Fibroblast of skin of back (primary cell): ENCODE measurements at places on chromosomes 7 and 10.

DNA sequence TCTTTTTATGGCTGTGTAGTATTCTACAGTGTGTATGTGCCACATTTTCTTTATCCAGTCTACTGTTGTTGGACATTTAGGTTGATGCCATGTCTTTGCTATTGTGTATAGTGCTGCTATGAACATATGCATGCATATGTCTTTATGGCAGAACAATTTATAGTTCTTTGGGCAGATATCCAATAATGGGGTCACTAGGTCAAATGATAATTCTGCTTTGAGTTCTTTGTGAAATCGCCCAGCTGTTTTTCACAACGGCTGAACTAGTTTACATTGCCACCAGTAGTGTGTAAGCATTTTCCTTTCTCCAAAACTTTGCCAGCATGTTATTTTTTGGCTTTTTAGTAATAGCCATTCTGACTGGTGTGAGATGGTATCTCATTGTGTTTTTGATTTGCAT lies 214.8 kb upstream of the TMEM229A start:
- no peak for DNase-seq

- DNase-seq: no peak
Measured at GRCh38 chr7:14504134-14504533, 398.4 kb downstream of the DGKB start.

DNA sequence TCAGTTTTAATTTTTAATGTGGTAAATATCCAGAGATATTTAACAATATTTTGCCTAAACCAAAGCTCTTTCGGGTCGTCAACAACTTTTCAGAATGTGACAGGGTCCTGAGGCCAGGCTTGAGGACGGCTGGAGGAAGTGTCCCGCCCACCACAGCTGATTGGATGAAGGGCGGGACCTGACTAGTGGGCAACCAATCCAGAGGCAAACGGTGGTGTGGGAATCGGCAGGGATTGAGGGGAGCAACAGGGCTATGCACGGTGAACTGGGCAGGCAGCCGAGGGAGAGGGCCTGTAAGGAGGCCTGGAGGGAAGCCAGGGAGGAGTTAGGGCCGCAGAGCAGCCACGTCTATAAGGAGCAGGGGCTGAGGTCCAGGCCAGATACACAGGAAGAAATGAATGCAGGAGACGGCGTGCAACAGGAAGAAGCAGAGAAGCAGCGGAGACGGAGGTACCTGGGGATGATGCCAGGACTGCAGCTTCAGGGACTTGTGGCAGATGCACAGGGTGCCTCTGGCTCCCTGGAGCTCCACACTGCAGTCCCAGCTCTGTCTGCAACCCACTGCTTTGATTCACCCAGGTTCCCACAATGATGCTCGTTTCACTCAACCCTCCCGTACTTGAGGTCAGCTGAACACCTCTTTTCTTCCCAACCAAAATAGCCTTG lies 46.1 kb upstream of the ZMIZ1 start:
- DNase-seq: peak; percentile 10

- no peak for DNase-seq
Measured at GRCh38 chr7:36923185-36923584, 198.9 kb upstream of the AOAH start.

DNA sequence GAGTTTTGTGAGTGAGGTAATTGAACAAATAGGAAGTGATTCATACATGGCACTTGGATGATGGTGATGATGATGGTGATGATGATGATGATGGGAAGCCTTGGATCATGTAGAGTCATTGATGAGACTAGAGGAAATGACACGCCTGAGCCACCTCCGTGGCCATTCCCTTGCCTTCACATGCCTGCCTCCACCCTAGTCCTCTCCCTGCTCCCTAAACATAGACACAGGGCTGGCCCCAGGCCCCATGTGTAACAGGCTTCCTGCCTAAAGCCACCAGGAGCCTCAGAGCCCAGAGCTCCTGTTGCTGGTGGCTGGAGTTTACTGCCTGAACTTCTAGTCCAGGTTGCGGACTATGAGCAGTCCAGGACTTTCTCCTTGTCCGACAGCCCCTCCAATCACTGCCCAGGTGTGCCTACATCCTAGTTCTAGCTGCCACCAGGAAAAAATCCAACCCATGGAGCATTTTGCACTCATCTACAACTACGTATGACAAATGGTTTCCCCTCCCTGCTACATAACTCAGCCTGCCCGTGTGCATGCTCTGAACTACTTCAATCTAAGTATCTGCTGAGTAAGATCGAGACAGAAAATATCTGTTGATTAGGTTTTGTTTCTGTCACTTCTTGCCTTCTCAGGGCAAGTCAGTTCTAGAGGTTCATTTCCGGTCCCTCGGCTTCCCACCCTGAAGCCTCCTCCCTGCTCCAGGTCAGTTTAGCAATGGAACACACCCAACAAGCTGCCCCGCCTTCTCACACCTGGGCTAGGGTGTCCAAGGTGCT lies 35.5 kb upstream of the KDM7A start:
- peak; percentile 51 for DNase-seq

DNA sequence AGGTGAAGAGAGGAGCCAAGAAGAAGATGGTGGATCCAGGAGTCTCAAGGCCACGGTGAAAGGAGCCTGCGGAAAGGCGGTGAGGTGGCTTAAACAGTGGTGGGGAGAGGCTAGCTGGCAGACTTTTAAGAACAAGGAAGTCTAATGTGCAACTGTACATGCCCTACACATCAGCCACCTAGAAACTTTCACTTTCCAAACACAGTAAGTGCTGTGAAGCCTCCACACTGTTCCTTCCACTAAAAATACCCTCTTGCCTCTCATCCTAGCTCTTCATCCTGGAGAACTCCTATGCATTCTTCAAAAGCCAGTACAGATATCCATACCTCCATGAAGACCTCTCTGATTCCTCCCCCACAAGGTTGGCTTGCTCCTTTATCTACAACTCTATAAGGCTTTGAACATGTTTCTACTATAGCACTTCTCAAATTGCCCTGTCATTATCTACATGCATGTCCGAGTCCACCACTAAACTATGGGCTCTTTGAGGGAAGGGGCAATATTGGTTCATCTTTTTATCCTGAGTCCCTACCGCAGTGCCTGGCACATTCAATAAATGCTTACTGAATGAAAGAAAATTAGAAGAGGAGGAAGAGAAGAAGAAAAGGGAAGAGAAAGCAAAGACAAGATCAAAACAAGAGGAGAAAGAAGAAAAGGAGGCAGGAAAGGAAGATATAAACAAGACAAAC lies 54.2 kb downstream of the DNAJC12 start:
- no peak for DNase-seq

DNA sequence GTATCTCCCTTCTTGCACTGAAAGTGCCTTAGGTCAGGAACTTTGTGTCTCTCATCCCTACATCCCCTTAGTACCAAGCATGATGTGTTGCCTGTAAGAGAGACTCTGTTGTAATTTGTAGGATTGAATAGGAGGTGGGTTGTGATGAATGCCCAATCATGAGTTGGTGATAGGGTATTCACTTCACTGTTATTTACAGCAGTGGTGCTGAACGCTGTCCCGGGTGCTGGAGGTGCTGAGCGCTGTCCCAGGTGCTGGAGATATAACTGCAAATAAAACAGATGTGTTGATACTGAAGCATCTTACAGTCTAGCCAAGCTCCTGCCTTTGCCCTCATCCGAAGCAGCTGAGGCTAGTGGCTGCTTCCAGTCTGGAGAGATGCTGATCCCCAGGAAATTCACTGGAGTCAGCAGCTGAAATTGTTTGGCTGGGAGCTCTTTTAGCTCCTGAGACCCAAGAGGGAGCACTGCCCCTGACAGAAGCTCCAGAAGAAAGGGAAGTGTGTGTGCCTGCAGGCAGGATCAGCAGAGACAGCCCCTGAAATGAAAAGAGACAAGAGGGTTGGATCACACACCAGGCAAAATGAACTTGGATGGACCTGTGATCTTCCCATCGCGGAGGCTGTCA lies 183.4 kb downstream of the SORCS3 start:
- DNase-seq: peak; percentile 41

GRCh38 chr10:86363184-86363832 lies 3.3 kb downstream of the GRID1 start:
- no peak for DNase-seq

DNA sequence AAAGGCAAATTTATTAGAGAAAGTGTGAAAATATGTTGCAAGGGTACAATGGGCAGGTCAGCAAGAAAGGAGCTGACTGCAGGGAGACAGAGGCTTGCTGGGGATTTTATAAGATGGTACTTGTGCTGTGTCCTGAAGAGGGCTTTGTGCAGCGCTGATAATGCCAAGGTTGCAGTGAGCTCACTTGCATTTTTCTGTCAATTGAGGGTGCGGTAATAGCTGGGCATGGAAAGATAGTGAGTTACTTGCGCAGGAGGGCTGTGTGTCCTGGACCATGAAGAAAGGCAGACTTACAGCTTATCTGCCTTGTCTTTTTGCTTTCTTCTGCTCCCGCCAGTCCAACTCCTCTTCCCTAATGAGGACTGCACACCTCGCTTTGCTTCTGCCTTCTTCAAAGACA lies 12.5 kb downstream of the CDC123 start:
- DNase-seq: no peak

DNA sequence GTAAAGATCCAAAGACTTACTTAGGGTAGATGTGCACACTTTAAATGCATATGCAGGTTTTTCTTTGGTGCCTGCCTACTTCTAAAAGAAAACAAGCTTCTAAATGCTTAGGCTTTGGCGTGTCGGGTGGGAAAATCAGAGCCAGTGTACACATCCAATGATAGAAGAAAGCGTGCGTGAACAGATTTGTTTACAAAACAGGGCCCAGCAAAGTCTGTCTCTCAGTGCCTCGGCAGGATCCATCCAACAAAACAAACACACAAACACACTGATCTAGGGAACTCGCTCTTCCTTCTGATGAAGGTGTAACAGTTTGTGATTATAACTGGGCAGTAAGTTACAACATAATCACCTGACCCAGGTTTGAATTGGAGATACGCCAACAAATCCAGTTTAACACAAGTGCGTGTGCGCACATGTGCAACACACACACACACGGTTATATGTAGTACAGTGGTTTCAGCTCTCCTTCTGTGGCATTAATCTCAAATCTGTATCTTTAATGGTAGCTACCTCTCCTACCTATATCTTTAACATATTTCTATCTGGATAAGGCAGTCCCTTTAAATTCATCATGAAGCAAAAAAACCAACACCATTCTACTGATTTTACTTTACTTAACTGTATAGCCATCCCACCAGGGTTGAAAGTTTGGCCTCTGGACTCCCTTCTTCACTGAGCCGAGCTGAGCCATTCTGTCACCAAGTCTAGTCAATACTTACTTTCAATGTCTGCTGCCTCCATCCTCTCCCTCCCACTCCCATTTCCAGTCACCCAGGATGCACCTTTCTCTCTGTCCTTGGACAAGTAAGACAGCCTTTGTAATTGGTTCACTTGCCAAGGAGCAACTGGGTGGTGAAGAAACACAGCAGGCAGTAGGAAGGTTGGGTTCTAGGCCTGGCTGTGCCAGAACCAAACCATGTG lies 184.4 kb upstream of the KLF14 start:
- DNase-seq: no peak

DNA sequence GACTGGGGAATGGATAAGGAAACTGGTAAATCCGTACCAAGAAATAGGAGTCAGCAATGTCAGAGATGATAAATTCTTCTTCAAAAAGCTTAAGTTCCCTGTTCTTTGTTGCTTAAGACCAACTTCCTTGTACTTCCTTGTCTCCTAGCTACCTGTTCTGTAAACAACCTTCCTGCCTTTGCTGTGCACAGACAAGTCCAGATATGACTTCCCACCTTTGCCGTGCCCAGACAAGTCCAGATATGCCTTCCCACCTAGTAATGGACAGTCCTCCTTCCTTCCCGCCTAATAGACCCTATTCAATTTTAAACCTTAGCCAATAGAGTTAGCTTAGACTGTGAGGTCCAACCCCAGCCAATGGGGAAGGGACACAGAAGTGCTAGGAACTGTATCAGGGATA lies 2.5 kb upstream of the ZNF33A start:
- DNase-seq: no peak

DNA sequence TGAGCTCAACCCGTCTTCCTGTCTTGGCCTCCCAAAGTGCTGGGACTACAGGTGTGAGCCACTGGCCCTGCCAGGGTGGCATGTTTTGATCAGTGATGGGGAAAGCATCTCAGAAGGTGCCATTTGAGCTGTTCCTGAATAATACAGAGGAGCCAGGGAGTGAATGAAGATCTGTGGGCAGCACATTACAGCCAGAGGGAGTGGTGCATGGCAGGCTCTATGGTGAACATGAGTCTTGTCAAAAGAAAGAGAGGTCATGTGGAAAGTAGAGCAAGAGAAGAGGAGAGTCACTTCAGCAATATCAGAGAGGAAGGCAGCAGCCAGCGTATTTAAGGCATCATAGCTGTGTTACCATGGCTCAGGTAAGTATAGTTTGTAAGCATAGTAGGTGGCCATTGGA lies 275.7 kb upstream of the LRGUK start:
- DNase-seq: no peak

- peak; percentile 52 for DNase-seq
Measured at GRCh38 chr7:115221456-115221855, 299.6 kb downstream of the MDFIC start.

GRCh38 chr7:48703466-48703865 lies 220.9 kb upstream of the CDC14C start:
- DNase-seq: no peak

DNA sequence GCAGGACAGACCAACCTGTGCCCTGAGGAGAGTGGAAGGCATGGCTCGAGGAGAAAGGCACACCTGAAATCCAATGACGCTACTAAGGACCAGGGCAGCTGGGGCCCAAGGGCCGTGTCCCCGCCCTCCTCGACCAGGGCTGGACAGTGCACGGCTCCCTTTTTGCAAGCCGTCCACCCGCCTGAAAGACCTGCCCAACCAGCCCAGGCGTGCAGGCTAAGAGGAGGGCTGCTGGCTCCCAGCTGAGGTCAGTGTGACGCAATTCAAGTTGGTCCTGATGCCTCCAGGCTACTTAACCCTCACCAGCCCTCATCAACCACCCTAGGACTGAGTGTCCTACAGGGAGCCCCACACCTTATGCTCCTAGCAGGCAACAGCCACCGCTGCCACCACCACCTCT lies 69.3 kb downstream of the DLG5 start:
- DNase-seq: no peak

DNA sequence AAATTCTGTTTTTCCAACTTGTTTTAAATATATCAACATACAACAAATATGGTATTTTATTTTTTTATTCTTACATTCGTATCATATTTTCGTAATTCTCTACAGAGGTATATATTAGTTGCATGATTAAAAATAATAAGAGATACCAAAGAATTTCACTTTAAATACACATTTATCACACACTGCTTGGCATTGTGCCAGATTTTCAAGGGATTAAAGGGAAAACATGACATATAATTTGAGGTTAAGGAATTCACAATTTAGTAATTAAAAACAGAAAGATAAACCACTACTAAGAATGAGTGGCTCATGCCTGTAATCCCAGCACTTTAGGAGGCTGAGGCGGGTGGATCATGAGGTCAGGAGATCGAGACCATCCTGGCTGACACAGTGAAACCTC lies 484.7 kb upstream of the SORCS1 start:
- peak; percentile 3 for DNase-seq

GRCh38 chr7:45190406-45191165 lies 33.0 kb downstream of the RAMP3 start:
- DNase-seq: no peak

GRCh38 chr10:133133471-133134231 lies 26.4 kb upstream of the KNDC1 start:
- no peak for DNase-seq

- no peak for DNase-seq
Measured at GRCh38 chr10:69418052-69418752, 1.5 kb upstream of the TACR2 start.
